Cortex of kidney (tissue), 1 donor: ENCODE measurements at places on chromosomes 7 and 10.

- no peak for DNase-seq
These were observed 2.9 kb upstream of the SGCE start for GRCh38 chr7:94658826-94659225.

GRCh38 chr10:775245-776075, 86.0 kb upstream of the DIP2C start:
- no peak for DNase-seq

DNA sequence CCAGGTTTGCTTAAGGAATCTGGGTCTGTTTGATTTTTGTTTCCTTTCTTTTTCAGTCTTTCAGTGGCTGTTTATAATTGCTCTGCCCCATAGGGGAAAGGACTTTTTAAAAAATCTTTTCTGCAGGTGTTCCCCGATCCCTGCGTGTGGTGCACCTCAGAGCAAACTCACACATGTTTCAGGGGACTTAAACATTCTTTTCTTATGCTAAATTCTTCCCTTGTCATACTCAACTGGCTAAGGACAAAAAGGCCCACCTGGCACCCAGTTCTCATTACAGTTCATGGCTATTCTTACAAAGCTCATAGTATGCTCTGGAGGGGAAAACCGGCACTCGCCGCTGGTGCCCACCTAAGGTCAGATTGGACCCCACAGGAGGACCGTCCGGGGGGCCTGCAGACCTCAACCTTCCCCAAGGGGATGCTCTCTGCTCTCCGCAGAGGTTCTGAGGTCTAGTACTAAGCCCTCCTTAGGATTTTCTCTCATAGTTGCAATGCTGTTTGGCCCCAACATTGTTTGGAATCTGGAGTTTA, 220.3 kb downstream of the HGF start:
- no peak for DNase-seq

- no peak for DNase-seq
These were observed 45.8 kb upstream of the RHEB start for GRCh38 chr7:151565541-151565940.

DNA sequence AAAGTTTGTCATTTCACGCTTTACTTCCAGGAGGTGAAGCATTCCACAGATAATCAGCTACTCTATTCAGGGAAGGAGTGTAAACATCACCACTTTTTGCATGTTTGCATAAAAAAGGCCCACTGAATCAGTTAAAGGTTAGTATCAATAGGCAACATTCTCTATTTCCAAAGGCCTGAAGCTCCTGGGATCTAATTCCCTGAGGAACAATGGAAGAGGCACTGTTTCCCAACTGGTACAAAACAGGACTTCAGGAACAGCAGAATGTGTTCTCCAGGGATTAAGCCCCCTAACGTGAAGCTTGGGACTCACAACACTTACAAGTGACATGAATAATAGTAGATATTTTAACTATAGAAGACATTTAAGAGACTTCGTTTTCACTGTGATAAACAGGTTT, 6.1 kb downstream of the LRRN3 start:
- no peak for DNase-seq

GRCh38 chr10:78875331-78875877, 193.4 kb upstream of the ZMIZ1 start:
- DNase-seq: no peak

DNA sequence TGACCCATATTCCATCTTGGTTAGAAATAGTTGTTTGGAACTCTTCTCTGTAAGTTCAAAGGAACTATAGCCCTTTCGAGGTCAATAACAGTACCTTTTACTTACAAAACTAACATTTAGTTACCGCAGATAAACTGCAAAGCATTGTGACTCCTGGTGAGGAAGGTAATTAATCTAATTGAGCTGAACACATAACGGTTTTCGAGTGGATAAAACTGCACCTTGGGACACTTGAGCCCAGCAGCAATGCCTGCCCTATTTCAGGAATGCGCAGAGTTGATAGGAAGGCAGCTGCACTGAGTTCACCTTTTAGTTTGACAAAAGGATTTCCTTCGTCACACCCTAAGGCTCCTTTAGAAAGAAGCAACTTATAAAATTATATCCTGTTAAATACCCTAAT, 75.4 kb downstream of the JAZF1 start:
- DNase-seq: no peak

GRCh38 chr10:114743521-114744231, 77.9 kb upstream of the FHIP2A start:
- DNase-seq: no peak

GRCh38 chr10:130049987-130050386, 60.6 kb downstream of the C10orf143 start:
- no peak for DNase-seq

- no peak for DNase-seq
These were observed 69.9 kb downstream of the HYCC1 start for GRCh38 chr7:22944022-22944421.

GRCh38 chr10:117728087-117728486, 185.5 kb downstream of the EMX2 start:
- no peak for DNase-seq

GRCh38 chr7:110569486-110570205, 521.3 kb upstream of the LRRN3 start:
- no peak for DNase-seq

- no peak for DNase-seq
These were observed 52.7 kb downstream of the NHLRC2 start for GRCh38 chr10:113907166-113907565.

DNA sequence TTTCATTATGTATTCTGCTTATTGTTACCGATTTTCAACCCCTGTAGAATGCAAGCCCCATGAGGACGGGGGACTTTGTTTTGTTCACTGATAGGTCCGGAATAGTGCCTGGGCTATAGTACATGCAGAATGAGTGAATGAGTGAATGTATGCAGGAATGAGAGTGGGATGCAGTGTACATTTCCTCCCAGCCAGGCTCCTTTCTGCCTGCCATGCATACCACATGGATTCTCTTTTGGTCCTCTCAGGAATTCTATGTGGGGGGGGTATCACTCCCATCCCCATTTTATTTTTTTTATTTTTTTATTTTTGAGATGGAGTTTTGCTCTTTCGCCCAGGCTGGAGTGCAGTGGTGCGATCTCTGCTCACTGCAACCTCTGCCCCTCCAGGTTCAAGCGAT, 16.7 kb downstream of the TRIM56 start:
- no peak for DNase-seq

- DNase-seq: no peak
These were observed 26.2 kb downstream of the BUB3 start for GRCh38 chr10:123180101-123181090.

GRCh38 chr7:1532456-1533254, 2.2 kb downstream of the MAFK start:
- DNase-seq: no peak

DNA sequence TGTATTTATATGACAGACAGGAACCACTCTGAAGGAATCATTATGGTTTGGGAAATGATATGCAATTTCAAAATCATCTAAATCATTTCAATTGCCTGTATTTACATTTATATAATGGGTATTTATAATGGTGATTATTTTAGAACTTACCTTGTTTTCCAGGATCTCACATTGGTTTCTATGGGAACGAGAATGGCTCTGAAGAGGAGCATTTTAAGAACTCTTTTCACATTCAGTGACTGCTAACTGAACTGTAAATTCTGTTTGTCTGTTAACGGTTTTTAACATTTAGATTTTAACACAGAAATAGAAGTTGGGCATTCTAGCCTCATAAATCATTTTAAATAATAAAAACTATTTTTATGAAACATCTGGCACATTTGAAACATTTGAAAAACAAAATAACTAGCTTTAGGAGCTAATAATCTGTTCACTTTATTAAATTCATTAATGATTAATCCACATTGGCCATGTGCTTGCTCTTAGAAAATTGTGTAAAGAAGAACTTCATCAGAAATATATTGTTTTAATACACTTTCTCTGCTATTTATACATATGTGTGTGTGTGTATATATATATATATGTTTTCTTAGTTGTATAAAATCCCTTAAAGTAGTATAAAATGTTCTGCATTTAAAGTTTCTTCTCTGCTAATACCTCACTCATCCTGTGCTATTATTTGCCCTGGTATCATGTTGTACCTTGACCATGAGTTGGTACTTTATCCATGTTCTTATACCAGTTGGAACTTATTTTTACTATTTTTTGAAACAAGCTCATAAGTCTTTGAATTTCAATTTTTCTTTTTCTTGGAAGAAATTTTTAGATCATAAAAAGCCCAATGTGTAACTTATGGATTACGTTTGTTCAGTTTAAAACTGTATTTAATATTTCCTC, 8.7 kb upstream of the SEM1 start:
- no peak for DNase-seq

DNA sequence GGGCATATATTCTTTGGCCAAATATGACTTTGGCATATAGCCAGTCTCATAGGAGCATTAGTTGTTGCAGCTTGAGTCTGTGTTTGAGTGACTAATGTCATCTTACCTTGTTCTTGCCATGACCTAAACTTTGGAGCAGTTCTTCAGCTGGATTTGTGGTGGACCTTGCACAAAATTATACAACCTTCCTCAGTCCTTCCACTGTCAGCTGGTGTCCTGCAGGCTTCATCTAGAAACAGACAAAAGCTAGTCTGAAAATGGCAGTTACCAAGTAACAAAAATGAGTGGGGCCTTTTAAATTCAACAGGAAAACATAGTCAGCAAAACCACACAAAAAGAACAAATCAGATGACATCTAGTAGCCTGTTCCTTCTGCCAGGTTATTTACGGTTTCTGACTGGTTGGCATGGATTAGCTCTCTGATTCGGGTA, 59.5 kb upstream of the HECTD2 start:
- no peak for DNase-seq

GRCh38 chr7:30817371-30817767, 46.2 kb downstream of the MINDY4 start:
- no peak for DNase-seq

DNA sequence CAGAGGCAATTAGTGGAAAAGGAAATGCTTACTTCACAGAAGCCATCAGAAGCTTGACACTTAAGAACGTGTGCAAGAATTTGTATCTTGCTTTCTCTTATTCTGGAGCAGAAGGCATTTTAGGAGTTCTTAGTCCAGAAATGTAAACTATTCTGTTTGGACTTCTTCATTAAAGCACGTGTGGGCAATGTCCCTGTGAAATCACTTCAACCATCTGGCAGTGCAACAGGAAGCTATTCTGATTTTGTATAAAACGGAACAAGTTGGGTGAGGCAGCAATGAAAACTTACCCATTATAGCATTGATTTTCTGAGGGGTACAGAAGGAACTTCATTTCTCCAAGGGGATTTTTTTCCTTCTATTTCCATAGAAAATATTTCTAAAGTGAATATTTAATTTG, 21.3 kb upstream of the ARHGAP21 start:
- DNase-seq: no peak

DNA sequence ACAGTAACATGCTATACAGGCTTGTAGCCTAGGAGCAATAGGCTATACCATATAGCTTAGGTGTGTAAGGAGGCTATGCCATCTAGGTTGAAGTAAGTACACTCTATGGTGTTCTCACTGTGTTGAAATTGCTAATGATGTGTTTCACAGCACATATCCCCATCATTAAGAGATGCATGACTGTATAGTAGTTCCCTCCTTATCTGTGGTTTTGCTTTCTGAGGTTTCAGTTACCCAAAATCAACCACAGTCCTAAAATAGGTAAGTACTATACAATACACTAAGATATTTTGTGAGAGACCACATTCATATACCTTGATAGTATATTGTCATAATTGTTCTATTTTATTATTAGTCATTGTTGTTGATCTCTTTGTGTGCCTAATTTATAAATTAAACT, 12.7 kb downstream of the FZD1 start:
- DNase-seq: no peak

GRCh38 chr7:115299397-115300037, 377.6 kb downstream of the MDFIC start:
- no peak for DNase-seq

- DNase-seq: no peak
These were observed 19.8 kb upstream of the ALOX5 start for GRCh38 chr10:45354261-45354660.

DNA sequence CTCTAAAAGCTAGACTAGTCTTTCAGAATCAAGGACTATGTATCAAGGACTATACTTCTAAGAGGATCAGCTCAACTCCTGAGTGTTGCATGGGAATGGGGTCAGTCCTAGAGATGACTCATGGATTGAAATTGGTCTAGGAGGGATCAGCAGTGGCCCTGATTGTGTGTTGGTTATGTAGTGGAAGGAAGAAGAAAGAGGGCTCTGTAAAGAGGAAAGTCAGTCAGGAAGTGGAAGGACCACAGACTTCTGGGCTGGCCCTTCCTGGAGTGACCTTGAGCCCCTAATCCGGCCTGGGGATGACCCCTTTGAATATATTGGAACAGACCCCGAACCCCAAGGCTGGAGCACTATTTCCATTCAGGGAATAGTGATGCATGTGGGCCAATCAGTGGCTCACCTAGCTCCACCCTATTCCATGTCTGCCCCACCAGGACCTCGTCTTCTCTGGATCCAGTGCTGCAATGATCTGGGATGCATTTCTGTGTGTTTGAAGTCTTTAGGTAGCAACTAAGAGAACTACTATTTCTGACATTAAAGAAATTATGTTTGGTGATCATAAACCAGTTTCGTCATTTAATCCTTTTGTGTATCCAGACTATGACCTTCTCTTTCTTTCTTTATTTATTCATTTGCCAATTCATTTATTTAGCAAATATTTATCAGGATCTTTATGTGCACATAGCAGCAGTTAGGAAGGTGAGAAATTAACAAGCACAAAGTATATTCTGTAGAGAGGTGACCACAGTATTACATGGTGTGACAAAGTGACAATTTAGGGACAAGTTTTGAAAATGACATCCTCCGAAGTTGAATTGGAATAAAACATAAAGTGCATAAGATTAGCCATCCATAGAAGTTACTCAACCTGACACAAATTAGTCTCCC, 48.6 kb upstream of the KIF5B start:
- no peak for DNase-seq

GRCh38 chr7:74619235-74619860, 38.2 kb upstream of the GTF2I start:
- no peak for DNase-seq

DNA sequence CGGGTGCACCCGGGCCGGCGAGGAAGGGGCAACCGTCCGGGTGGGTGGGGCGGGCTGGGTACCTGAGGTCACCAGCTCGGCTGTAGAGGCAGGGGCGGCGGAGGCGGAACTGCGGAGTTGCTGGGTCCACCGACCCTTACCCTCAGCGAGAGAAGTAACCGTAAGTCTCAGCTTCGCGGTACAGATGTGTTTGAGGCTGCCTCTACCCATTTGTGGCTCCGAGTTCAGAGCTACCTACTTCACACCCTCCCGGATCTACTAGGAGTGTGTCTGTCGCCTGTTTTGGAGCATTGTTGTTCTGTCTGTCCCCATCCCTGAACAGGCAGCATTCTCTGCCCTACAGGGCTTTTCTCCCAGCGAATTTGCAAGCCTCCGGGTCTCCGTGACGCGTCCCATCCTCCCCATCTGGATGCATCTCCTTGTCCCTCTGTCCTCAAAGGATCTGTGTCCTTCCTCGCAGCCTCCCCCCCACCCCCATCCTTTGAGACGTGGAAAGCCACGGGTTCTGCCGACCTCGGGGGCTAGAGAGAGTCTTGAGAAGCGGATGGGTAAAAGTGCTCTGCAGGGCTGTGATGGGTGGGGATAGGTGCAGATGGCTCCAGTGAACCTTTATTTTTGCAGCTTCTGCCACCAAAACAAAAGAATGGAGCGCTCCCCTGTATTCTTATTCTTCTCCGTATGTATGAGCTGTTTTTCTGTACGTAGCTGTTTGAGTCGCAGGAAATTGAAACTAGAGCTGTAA, 757 bp downstream of the ANKIB1 start:
- DNase-seq: no peak
